AG08395 (cell line): ENCODE measurements at places on chromosomes 3 and 15.

DNA sequence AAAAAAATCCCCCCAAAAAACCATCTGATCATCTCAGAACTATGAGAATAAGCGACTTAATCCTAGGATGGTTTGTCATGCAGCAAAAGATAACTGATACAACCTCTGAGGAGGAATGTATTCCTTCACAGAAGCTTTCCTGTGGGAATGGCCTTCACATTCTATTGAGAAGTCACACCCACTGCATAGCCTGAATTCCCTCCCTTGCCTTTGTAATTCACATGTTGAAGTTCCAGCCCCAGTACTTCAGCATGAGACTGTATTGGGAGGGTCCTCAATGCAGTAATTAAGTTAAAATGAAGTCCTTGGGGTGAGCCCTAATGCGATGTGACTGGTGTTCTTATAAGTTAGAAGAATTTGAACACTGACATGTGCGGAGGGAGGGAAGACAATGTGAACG lies 395.2 kb downstream of the TUSC7 start:
- no peak for DNase-seq

DNA sequence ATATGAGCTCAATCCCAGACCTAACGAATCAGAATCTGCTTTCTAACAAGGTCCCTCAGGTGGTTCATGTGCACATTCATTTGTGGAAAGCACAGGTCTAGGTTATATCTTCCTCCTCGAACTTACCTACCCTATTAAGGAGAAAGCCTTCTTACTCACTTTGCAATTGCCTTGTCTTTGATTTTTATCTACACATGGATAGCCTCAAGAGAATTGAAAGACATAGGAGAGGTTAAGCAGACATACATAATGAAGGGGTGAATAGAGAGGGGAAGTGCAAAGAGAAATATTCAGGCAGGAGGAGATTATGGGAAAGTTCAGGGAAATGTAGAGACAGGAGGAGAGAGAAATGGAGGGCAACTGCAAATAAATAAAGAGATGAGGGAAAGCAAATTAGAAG lies 422.9 kb upstream of the ADAMTS9 start:
- no peak for DNase-seq

DNA sequence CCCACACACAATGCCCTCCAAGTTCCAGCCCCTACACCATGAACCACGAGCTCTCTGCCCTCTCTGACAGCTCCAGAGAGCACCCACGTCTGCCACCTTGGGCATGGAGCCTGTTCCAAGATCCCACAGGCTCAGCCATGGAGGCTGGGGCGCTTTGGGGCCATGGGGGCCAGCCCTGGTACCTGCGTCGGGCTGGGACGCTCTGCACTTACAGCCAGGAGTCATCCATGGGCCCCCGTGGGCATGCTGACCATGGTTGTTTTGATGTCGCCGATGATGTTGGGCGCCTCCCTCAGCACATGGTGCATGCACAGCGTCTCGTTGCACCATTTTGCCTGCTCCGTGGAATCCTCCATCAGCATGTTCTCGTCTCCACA lies 51.9 kb upstream of the UBE2Q2 start:
- no peak for DNase-seq

GRCh38 chr15:83306561-83306960 lies 22.1 kb upstream of the BNC1 start:
- DNase-seq = no peak

DNA sequence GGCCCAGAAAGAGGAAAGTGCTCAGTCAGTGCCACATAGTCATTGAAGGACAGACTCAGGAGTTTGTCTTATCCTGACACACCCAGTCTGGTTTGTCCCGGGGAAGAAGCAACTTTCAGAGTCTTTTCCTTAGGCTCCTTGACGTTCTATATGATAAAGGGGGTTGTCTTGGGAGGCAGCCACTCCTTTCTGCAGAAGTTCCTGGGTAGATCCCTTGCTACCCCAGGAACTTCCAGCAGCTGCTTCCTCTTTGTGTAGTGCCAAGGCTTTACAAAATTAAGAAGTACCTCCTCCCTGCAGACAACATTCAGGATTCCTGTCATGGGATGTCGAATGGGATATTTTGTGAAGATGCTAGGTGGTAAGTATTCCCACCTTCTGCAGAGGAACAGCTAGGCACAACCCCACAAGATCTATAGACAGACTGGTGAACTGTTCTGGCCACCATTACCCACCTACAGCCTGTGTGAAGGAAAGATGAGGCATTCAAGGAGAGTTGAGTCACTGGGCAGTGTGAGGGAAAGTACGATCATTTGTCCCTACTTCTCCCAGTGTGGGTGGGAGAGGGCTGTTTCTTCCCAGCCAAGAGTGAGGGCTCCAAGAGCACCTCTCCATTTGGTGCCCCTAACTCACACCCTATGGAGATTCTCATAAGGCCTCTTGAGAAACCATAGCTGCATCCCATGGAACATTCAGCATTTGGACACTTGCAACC lies 11.3 kb downstream of the TMEM266 start:
- no peak for DNase-seq

- DNase-seq = no peak
Measured at GRCh38 chr15:48371961-48372360, 40.7 kb downstream of the DUT start.

- no peak for DNase-seq
Measured at GRCh38 chr3:184540777-184541681, 20.6 kb upstream of the EPHB3 start.

GRCh38 chr3:101888653-101889052 lies 39.3 kb downstream of the NFKBIZ start:
- DNase-seq = no peak

DNA sequence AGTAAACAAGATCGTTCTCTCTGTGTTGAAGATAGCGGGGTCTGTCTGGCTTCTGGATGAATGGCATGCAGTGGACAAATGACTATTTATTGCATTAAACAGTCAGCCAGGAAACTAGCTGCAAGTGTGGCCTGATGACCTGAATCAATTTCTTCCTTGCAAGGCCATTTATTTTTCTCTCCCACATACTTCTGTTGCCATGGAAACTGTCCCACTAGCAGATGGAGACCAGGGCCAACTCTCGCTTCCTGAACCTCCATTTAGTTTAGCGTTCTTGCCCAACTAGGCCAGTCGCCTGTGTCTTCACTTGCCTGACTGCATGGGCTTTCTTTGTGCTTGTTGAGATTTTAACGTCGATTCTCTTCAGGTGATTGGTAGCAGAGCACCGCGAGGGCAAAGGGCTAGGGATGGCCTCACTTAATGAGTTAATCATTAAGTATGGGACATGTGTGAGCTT lies 27.6 kb downstream of the LMCD1 start:
- DNase-seq = no peak

DNA sequence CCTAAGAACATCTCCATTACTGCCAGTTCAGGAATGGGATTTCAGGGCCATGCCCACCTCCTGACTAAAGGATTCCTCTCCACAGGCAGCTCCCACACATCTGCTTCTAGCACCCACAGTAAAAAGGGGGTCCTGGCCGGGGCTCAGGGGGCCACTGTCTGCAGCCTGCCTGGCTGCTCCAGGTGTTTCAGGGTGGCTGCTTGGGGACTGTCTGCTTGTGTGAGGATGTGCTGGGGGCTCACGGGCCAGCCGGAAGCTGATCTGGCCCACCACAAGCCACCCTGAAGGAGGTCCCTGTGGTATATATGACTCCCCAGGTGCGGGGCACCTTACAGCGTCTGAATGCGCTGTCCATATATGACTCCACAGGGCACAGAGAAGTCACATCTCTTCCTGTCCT lies 135.4 kb downstream of the NSMCE3 start:
- no peak for DNase-seq

GRCh38 chr3:124605781-124606579 lies 124.3 kb upstream of the UMPS start:
- DNase-seq = no peak

GRCh38 chr15:80455668-80456442 lies 51.7 kb downstream of the ARNT2 start:
- DNase-seq = peak; percentile 92

- peak; percentile 85 for DNase-seq
Measured at GRCh38 chr15:101675796-101676582, 23.8 kb upstream of the TM2D3 start.

GRCh38 chr15:41946970-41947369 lies 25.4 kb downstream of the EHD4 start:
- no peak for DNase-seq

GRCh38 chr3:23829242-23829934 lies 23.6 kb downstream of the UBE2E1 start:
- no peak for DNase-seq

DNA sequence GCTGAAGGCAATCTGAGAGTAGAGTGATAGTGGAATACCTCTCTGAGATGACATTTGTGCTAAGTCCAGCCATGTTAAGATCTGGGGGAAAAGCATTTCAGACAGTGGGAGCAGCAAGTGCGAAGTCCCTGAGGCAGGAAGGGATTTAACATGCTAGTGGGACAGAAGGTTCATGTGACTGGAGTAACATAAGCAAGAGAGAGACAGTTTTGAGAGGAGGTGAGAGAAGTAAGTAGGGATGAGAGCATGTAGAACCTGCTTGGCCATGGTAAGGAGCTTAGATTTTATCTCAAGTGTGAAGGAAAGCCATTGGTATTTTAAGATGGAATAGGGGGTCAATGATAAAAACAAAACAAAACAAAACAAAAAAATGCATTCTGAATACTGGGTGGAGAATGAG lies 358.6 kb upstream of the KCNH8 start:
- DNase-seq = no peak

DNA sequence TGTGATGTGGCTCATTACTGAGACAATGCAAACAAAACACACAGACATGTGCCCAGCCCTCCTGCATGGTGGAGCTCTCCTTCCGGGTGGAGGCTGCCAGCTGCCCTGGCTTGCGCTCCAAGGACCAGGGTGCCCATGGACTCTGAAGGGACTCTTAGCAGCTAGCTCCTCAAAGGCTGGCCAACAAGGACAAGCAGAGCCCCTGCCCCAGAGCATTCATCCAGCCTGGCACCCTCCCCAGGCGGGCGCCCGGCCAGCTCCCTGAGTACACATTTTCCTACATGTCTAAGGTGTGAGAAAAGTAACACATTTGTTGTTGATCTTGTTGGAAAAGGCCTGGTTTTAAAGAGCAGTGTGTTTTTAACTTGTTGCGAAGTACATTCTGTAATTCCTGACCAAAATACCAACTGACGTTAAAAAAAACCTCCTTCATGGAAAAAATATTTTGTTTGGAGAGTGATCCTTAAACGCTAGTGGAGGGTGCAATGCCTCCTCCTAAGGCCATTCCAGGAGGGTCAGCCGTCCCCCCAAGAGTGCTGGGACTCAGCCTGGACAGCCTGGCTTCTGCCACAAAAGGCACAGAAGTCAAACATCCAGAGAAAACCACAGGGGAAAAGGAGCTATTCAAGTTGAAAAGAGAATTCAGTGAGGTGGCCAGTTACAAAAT lies 86.9 kb downstream of the KLF15 start:
- no peak for DNase-seq

DNA sequence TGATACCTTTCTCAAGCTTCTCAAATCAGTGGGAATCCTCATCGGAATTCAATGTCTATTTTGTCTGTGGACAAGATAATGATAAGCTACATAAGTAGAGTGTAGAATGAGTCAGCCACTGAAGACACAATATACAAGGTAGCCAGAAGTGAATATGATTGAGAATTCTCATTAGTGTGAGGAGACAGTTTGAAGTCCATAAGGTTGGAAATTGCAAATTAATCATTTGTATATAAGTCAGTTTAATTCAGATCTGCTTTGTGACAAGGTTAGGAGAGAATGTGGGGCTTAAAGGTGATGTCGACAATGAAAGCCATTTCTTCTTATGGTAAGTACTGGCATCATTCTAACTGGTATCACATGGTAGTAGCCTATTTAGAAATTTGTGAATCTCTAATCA lies 4.2 kb downstream of the ARPP21 start:
- no peak for DNase-seq

DNA sequence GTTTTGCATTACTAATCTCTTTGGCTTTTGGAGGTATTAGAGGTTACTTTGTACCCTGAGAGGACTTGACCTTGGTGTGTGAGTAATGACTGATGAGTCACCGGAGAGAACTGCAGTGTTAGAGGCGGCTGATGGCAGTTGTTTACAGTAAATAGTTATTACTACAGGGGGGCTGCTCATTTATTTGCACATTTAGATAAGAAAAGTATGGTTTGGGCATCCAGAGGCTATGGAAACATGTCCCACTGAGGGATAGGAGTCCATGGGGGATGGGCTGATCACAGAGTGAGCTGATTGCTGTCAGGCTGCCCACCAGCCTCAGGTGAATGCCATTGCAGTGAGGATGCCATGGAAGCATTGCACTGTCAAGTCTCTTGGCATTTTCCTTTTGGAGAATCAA lies 17.3 kb upstream of the STAC start:
- peak; percentile 80 for DNase-seq

DNA sequence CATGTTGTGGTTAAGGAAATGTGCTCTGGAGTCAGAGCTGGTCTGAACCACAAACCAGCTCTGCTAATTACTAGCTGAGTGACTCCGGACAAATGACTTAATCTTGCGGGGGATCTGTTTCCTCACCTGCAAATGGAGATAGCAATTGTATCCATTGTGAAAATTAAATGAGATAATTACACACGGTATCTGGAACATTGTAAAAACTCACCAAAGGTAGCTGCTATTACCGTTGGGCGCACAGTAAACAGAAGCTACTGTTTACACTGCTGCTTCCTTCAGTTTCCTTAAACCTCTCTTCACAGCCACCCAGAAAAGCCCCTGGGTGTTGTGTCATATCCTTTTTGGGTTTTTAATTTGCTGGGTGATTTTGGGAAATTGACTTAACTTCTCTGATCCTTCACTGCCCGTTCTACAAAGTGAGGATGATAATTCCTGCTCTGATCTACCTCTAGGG lies 107.8 kb downstream of the MEGF11 start:
- no peak for DNase-seq

DNA sequence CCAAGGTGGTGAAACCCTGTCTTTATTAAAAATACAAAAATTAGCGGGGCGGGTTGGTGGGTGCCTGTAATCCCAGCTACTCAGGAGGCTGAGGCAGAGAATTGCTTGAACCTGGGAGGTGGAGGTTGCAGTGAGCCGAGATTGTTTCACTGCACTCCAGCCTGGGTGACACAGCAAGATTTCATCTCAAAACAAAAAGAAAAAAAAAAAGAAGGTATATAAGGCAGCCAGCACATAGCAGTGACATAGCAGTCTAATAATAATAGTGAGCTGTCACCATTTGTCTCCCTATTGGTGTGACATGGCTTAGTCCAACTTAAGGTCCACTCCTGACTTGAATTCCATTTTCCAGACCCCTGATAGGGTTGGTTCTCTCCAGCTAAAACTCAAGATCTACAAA lies 8.8 kb upstream of the LACTB start:
- no peak for DNase-seq
